ENCODE measurements at places on chromosomes 5 and 9.
A peak's percentile ranks its signal among the peaks of the same experiment; 100 is the strongest.

DNA sequence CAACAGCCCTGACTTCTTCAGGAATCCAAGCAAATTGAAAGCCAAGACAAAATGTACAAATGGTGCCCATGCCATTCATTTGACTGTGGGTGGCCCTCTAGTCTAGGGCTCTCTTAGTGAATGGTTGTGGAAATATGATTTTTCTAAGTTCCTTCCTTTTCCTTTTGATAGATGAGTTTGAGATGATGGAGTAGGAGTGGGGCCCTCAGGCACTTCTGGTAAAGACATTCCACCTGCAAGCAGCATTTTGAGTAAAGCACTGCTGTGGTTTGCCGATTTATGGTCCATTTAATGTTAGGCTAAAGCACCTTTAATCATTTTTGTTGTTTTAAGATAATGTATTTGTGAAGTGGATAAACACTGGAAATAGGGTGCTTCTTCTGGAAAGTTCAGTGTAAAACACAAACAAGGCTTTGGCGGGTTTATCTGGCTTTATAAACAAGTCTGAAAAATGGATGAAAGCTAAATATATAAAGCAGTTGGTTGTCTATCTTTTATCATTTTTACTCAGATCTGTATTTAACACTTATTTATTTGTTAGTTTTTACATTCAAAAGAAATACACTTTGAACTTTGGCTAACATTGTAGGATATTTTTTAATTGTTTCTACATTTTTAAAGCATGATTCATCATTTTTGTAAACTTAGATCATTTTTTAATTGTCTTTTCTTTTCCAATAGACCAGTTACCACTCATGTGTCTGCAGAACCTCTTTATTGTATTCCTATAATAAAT is 213.5 kb downstream of the PJA2 start:
- DNase-seq: no peak

DNA sequence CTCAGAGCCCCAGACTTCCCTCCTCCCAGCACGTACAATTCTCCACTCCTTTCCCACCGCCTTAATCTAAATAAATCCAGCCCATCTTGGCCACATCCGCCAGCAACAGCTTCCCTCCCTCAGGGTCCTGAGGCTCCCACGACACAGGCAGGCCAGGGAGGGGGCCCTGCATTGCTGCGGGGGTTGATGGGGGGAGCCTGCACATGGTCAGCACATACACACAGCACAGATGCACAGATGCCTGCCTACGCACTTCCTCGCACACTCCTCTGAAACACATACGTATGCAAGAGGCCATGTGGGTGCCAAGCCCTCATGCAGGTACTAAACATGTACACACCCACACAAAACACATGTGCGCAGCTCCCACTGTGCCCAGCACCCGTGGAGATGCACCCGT is 14.8 kb downstream of the PDGFRB start:
- no peak for DNase-seq

- DNase-seq: no peak
Observed at GRCh38 chr9:77440057-77440456, 208.1 kb downstream of the GNA14 start.

- no peak for DNase-seq
Observed at GRCh38 chr9:111955048-111955447, 58.4 kb downstream of the UGCG start.

DNA sequence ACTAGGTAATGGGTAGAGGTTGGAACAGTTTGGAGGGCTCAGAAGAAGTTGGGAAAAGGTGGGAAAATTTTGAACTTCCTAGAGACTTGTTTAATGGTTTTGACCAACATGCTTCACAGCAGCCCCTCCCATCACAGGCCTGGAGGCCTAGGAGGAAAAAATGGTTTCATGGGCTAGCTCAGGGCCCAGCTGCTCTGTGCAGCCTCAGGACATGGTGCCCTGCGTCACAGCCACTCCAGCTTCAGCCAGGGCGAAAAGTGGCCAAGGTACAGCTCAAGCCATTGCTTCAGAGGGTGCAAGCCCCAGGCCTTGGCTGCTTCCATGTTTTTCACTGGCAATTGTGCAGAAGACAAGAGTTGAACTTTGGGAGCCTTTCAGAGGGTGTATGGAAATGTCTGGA is 453.7 kb downstream of the LRRC70 start:
- no peak for DNase-seq

DNA sequence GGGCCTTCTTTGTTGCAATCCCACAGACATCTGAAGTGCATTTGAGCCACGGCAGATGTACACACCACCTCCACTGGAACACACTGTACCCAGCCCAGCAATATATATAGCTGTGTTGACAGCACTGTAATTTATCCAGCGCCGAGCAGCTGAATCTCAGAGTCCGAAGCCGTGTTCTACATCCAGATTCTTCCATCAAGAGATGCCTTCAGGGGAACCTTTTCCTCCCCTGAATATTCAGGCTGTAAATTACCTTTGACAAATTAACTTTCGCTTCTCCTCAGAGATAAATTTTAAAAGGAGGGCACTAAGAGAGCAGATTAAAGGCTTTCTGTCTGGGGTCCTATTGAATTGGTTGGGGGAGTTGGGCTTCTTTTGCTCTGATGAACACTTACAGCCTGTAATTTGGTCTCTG is 76.4 kb downstream of the ROR2 start:
- no peak for DNase-seq

GRCh38 chr9:132193227-132194124 is 31.6 kb downstream of the NTNG2 start:
- no peak for DNase-seq

DNA sequence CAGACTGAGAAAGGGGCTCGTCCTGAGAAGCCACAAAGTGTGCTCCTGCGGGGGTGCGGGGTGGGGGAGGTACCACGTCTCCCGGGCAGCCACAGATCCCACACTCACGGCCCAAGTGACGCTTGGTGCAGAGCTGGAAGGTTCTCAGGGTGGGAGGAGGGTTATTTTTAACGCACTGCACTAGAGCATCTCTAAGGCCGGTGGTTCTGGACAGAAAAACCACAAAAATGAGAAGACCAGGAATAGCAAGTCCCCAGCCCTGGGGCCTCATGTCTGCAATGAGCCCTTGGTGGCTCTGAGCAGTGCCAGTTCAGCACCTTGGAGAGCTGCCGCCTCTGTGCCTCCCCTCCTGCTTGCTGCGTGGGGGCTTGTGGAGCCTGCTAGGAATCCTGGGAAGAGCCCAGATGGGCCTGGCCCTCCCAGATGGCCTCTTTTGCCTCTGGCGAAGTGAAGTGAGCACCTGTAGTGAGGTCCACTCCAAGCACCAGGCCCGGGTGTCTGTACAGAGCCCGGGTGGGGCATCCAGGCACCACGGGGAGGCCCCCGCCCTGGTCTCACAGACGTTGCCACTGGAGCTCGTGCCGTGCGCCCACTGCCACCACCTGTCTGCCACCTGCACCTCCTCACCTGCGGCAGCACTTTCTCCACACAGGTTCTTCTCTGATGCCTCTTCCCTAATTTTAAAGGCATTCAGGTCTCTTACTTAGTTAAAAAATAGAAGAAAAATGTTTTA is 48.9 kb upstream of the CACNA1B start:
- DNase-seq: no peak

GRCh38 chr5:4879075-4879474 is 261.1 kb upstream of the ADAMTS16 start:
- DNase-seq: no peak

GRCh38 chr5:126043688-126044087 is 379.5 kb upstream of the GRAMD2B start:
- no peak for DNase-seq

GRCh38 chr5:102283102-102283797 is 12.8 kb downstream of the SLCO4C1 start:
- DNase-seq: no peak

- DNase-seq: no peak
Observed at GRCh38 chr5:57417971-57418370, 64.6 kb downstream of the ACTBL2 start.

GRCh38 chr9:95947118-95947517 is 71.6 kb downstream of the ERCC6L2 start:
- no peak for DNase-seq

DNA sequence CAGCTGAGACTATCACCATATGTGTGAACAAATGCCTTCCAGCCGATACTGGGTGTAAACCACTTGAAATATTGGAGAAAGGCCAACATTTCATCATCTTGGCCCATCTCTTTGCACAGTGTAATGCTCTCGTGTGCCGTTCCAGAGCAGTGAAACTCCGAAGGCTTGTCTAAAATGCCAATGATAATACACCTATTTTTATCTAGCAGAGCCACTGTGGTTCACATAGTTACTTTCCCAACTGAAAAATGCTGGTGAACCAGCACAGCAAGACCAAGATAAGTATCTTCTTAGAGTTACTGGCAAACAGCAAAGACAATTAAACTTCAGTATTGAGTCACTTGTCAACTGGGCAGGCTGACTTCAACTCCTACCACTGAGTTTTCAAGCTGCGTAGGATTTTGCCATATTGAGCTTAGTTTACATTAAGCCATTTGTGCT is 379.9 kb upstream of the ACTBL2 start:
- no peak for DNase-seq

DNA sequence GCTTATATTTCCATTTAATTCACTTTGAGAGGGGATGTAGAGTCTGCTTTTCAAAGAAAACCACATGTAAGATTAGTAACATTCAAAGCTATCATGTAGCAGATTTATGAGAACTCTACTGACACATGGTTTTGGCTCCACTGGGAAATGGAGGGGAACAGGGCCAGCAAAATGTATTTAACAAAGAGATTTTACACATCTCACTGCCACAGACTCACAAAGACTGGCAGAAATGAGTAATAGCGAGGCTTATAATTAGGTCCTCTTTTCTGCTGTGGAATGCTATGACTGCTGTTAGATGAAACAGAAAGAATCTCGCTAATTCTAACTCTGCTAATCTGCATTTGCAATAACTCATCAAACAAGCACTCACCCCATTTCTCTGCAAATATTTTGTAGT is 4.5 kb downstream of the DAP start:
- no peak for DNase-seq

DNA sequence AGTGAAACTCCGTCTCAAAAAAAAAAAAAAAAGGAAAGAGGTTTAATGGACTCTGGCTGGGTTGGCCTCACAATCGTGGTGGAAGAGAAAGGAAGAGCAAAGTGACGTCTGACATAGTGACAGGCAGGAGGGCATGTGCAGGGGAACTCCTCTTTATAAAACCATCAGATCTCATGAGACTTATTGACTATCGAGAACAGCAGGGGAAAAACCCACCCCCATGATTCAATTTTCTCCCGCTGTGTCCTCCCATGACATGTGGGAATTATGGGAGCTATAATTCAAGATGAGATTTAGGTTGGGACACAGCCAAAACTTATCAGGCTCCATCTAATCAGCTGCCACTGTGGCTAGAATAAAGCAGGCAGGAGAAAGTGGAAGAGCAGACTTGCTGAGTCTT is 610.4 kb upstream of the NUDT12 start:
- no peak for DNase-seq

DNA sequence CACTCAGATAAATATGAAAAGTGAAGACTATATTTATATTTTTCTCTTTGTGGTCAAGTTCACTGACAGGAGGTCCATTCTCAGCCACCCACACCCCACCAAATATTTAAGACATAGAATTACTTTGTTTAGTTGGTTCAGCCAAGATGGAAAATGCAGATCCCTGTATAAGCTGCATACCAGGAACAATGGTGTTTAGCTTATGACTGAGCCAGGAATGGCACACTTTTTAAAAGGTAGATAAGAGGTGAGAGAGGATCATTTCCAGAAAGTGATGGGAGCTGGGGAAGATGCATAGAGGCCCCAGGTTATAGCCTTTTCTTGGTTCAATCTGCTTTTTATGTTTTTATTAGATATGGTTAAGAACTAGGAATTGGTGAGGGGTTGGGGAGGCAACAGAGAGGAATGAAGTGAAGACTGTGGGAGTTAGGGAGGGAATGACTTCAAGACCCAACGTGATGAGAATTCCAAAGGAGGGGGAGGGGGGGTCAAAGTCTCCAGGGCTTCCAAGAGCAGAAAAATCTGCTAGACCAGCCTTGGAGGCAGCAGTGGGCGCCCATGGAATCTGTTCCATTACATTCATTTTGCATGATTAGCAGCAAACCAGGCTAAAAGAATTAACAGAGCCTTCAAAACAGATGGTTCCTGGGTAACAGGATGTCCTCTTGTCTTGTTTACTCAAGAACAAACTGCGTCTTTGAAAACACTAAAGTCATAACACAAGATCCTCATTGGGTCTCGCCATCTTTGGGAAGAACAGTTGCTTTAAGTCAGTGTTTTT is 95.2 kb downstream of the FGF1 start:
- DNase-seq: no peak

DNA sequence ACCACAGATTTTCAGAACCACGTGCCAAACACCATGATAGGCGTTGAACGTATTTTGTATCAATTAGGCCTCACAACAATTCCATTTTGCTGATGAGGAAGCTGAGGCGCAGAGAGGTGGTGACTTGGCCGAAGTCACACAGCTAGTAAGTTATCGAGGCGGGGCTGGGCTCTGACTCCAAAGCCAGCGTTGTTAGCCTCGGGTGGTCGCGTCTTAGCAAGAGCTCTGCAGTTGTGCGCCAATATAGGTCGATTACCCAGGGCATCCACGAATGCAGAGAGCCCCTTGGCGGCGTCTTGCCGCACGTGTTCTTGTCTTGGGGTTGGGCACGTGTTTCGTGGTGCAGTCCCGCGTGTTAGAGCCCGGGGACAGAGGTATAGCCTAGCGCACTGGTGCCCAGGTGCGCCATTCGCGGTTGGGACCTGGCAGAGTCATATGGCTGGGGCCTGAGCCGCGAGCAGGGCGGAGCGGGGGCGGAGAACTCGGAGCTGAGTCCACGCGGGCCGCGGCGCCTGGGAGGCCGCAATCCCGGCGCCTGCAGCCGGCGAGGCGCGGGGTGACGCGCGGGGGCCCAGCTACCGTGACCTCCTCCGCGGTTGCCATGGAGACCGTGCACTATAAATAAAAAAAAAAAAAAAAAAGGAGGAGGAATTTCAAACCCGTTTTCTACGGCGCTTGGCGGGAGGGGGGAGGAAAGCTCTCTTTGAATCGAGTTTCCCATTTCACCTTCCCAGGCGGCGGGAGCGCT is 62.3 kb downstream of the CXXC5 start:
- DNase-seq: peak; percentile 24

DNA sequence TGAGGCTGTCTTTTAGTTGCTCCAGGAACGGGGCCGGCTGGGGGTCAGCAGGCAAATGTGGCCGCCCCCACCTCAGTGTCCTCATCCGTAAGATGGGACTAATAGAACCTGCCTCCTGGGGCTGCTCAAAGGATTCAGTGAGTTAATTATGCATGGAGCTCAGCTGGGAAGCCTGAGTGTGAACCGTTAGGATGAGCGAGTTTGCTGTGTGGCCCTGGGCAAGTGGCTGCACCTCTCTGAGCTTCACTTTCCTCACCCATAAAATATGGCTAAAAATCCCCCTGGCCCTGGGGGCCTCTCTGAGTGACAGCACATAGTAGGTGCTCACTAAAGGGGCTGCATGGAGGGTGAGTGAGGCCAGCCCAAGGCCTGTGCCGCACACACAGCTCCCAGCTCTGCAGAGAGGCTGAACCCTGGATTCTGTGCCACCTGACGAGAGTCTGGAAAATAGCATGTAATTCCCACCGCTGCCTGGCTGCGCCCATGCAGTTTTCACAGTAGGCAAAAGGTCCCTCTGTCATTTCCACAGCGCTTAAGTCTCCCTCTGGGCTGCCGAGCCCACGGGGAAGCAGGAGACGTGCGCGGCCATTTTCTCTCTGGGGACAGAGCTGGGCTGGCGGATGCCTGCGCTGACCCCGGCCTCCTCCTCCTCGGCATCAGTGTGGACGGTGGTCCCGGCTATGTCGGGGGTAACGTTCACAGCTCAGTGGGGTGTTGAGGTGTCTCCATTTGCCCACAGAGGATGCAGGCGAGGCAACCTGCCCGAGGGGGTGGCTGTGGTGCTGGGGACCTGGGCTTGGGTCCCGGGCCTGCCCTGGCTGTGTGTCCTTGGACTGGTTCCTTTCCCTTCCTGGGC is 18.2 kb downstream of the ASS1 start:
- no peak for DNase-seq

Data from T-helper 2 cell treated with Interferon-gamma antibody and Interleukin-4, amounts not matched to agents 5 μg/mL and 100 μg/mL, for 36 hours (primary cell).